ENCODE measurements at places on chromosomes 12 and 14.

DNA sequence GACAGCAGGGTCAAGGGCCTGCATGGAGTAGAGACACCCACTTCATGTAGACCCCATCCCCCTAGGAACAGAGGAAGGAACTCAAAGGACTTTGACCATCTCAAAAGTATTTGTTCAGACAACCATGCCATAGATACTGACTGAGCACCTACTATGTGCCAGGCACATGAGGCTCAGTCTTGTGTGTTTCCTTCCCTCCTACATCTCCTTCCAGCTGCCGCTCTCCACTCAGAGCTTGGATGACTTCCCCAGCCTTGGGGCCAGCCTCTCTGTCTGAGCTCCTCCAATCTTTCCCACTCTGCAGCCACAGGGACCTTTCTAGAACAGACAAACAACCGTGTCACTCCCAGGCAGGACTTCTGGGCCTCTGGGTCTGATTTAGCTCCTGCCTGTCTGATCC, 2.5 kb downstream of the TRPV4 start:
- no peak for DNase-seq

DNA sequence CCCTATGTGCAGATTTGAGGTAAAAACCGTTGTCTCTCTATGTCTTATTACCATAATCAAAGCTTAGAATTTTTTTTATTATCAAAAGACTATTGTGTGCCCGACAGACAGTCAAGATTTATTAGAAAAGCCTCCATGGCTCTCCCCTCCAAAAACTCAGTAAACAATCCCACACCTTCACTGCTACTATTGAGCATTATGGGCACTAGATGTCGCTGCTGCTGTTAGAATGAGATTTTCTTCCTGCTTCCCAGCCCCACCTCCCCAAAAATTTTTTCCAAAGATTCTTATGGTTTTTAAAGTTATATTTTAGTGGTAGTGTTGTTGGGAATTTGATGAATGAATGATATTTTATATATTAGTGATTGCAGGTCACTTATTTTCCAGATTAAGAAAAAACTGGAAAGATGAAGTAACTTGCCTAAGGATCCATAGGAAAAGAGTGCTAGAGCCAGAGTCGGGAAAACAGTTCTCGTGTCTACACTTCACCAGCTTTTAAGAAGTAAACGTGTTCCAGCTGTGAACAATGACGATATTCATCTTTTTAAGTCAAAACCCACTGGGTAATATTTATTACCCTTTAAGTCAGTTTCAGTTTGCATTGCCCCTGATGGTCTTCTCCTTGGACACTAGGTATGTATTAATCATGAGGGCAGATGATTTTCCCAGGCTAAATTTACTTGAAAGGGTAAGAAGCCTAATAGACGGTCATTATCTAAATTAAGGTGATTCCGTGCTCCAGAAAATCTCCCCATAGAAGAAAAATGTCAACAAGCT, 12.2 kb upstream of the FOXG1 start:
- peak; percentile 64 for DNase-seq

GRCh38 chr14:64729386-64730060, 25.3 kb downstream of the PLEKHG3 start:
- no peak for DNase-seq

GRCh38 chr14:22311636-22312035, 277.4 kb downstream of the DAD1 start:
- no peak for DNase-seq

- DNase-seq, result no peak
These were observed 23.0 kb downstream of the TSHR start for GRCh38 chr14:80978403-80978802.

- DNase-seq, result no peak
These were observed 12.2 kb upstream of the NR2C1 start for GRCh38 chr12:95085612-95086011.

DNA sequence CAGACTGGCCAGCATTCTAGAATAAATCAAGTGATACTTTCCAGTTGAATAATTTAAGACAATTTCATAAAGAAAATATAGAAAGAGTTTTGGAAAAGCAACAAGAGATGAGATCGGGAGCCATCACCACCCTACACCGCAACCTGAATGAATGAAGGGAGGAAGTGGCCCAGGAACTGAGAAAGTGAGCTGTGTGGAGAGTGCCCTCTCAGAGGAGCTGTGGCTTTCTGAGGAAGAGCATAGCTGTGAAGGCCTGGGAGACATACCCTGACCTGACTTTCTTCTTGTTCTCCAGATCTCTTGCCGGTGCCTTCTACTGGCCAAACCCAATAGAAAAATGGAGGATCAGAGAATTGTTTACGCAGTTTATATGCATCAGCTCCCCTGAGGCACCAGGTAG, 79.3 kb upstream of the TSPAN8 start:
- DNase-seq, result no peak

GRCh38 chr14:31945074-31945613, 132.0 kb upstream of the ARHGAP5 start:
- no peak for DNase-seq

GRCh38 chr12:70154087-70154638, 89.1 kb upstream of the CNOT2 start:
- DNase-seq, result no peak

- DNase-seq, result no peak
These were observed 185.7 kb downstream of the PAX9 start for GRCh38 chr14:36847366-36847765.

GRCh38 chr14:37045340-37046061, 126.9 kb downstream of the SLC25A21 start:
- no peak for DNase-seq

- no peak for DNase-seq
These were observed 197.0 kb upstream of the PRICKLE1 start for GRCh38 chr12:42786400-42787148.

DNA sequence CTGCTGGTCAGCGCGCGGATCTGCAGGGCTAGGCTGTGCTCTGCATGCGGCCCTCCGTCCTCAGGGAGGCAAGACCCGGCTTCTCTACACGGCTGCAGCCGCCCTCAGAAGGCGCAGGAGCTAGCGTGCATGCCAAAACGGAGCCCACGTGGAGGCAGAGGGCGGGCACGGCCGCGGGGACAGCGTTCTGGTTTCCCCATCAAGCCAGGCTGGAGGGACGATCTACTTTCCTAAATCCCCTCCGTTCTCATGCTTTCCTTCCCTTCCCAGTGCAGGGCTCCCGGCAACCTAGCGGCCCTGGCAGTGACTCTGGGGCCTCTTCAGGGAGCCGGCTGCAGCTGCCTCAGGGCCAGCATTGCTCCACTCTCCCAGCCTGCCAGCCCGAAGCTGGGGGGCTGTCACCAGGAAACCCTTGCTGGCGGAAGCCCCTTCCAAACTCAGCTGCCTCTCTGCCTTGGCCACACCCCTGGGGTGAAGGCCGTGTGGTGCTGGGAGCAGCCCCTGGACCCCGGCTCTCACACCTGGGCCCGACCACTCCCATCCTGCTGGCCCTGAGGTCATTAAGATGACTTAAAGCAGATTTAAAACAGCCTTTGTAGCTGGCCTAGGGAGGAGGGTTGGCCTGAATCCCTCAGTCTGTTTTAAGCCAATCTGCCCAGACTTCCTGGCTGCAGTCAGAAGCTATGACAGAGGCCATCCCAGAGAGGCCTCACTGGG, 9.2 kb upstream of the GOLGA3 start:
- peak; percentile 32 for DNase-seq
